Neural crest cell (in vitro differentiated cells): ENCODE measurements at places on chromosomes 7 and 10. TPM values are rescaled to one million over a fixed set of nuclear protein-coding genes. Genes with fewer than 3 reads are reported as not detected.

GRCh38 chr7:2459674-2460073 is 16.5 kb downstream of the GRIFIN start:
- no peak for DNase-seq

DNA sequence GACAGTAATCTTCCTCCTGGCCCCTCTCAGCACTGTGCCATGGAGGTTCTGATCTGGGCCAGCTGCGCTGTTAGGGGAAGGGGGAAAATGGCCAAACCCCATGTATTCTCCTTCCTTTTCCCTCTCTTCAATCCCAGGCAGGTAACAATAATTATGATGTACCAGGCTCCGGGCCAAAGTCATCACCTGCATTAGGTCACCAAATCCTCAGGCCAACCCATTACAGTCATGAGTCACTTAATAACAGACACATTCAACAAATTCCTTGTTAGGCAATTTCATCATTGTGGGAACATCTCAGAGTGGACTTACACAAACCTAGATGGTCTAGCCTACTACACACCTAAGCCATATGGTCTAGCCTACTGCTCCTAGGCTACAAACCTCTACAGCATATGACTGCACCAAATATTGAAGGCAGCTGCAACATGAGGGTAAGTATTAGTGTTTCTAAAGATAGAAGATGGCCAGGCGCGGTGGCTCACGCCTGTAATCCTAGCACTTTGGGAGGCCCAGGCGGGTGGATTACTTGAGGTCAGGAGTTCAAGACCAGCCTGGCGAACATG is 2.2 kb upstream of the HSPB1 start:
- DNase-seq = no peak

DNA sequence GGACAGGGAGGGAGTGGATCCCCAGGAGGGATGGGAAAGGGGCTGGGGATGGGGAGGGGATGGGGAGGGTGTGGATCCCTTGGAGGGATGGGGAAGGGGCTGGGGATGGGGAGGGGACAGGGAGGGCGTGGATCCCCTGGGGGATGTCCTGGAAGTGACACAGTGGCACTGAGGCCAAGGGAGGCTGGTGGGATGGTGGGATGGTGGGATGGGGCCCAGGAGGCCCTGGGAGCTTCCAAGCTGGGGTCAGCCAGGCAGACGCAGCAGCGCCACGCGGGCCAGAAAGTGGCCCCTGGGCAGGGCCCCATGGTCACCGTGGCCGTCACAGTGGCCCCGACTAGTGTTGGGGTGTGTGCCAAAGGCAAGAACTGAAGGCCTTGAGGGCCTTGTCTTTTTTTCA is 67.8 kb downstream of the INPP5A start:
- no peak for DNase-seq

GPR158 gene
- total RNA-seq = 0.20 and 0.26 TPM in 2 replicates

GRCh38 chr7:149495785-149496641 is 1.6 kb downstream of the ZNF746 start:
- no peak for DNase-seq

- no peak for DNase-seq
Observed at GRCh38 chr7:158492367-158492764, 95.3 kb downstream of the PTPRN2 start.

- no peak for DNase-seq
Observed at GRCh38 chr7:78350926-78351325, 552.4 kb downstream of the PHTF2 start.

GRCh38 chr10:92849234-92849525 is 860 bp downstream of the EXOC6 start:
- no peak for DNase-seq

- DNase-seq = no peak
Observed at GRCh38 chr10:79468841-79469585, 23.6 kb upstream of the ZCCHC24 start.

- no peak for DNase-seq
Observed at GRCh38 chr7:74029991-74030415, 2.0 kb downstream of the ELN start.

DNA sequence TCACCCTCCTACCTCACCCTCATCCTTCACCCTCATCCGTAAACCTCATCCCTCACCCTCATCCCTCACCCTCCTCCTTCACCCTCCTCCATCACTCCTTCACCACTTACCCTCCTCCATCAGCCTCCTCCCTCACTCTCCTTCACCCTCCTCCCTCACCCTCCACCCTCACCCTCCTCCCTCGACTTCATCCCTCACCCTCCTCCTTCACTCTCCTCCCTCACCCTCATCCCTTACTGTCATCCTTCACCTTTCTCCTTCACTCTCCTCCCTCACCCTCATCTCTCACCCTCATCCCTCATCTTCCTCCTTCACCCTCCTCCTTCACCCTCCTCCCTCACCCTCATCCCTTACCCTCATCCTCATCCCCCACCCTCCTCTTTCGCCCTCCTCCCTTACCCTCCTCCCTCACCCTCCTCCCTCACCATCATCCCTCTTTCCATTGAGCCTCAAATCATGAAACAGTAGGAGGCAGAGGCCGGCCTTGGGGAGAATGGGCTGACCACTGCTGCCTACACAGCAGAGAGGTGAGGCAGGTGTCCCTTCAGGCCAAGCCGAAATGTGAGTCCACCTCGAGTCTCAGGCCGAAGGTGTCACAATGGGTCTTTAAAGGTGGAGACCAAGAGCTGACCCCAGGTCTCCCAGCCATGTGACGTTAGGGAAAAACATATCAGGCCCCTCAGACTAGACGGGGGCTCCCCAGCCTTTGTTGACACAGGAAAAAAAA is 53.0 kb downstream of the PDGFA start:
- no peak for DNase-seq

DNA sequence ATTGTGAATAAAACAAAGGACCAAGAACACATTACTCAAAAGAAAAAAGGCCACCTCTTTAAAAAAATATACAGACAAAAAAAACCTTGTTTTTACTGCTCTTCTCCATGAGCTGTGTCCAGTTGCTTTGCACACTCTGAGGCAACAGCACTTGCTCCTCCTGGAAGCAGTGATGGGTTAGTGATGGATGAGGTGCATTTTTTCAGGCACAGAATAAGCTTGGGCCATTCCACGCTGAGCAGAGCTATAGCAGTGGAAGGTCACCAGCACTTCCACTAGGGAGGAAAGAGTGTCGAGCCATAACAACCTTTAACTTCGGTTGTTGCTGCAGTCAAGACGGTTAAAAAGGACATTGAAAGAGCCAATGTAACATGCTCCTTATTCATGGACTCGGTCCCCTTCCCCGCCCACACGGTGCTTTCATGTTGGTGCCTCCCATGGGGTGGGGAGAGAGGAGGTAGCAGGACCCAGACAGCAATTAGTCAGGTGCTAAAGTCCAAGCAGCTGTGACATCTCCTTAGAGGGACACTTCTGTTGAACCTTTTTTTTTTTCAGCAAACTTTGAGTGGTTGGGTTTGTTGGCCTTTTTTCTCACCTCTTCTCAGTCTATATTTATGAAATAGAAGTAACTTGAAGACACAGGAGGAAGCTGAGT is 136.5 kb upstream of the ADARB2 start:
- no peak for DNase-seq

ARHGAP12 gene
- total RNA-seq = 33.0 and 33.2 TPM in 2 replicates

CTTNBP2 gene
- total RNA-seq = 9.9 and 12.5 TPM in 2 replicates

- no peak for DNase-seq
Observed at GRCh38 chr7:12687718-12688171, 312 bp downstream of the ARL4A start.
